ENCODE measurements at places on chromosomes 5 and 9.

DNA sequence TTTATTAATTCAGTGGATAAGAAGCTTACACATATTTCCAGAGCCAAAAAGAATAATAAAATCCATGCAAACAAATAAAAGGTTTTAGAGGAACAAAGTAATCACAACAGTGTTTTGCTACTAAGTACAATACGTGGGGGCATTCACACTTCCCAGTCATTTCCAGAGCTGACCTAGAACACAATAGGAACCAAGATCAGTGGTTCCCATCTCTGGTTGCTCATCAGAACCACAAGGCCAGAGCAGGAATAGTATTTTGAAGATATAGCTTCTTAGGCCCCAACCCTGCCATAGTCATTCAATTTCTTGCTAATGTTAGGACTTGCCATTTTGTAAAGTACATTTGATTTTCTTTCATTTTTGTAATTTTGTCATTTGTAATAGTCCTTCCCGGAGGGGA, 215.4 kb downstream of the NR3C1 start:
- no peak for DNase-seq

DNA sequence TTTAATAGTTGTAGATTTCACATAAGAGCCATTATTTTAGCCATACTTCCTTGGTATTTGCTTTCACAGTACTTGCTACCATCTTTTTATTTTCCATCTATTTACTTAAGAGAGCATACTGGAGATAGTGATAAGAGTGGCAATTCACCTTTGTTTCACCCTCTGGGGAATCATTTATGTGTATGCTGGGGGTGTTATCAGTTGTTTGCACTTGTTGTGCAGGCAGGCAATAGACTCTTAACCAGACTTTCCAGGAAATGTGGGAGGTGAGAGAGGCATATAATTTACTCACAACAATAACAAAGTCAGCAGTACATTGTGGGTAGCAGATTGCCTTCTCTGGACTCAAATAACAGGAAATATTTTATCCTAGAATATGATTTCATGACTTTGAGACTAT, 1018.3 kb downstream of the CDH12 start:
- DNase-seq, result no peak

GRCh38 chr5:124126504-124127217, 614.7 kb downstream of the CSNK1G3 start:
- DNase-seq, result no peak

DNA sequence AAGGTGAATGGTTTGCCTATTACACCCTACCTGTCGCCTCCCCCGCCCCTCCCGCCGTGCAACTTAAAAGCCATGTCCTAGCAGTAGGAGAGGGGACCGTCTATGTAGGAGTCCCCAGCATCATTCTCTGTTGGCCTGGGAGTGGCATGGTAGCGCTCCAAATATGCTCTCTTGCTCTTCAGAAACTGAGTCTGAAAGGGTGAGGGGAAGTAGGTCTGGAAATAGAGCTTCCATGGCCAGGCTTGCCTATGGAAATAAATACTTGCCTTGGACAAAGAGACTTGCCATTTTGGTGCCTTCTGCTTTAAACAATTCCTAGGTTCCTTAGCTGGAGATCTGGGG, 1.4 kb downstream of the RGS7BP start:
- DNase-seq, result peak; percentile 20

GRCh38 chr5:132495667-132496190, 5.2 kb upstream of the IRF1 start:
- DNase-seq, result peak; percentile 94

GRCh38 chr5:39400713-39401578, 23.8 kb downstream of the DAB2 start:
- no peak for DNase-seq

GRCh38 chr9:107630156-107630555, 140.6 kb upstream of the KLF4 start:
- DNase-seq, result no peak

GRCh38 chr5:80291761-80292160, 28.0 kb upstream of the SPZ1 start:
- DNase-seq, result no peak

DNA sequence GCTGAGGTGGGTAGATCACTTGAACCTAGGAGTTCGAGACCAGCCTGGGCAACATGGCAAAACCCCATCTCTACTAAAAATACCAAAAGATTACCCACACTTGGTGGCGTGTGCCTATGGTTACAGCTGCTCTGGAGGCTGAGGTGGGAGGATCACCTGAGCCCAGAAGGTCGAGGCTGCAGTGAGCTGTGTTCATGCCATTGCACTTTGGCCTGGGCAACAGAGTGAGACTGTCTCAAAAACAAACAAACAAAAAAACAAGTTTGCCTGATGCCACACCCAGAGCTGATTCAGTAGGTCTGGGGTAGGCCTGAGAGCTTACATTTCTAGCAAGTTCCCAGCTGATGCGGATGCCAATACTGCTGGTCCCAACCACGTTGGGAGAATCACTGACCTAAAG, 60.5 kb upstream of the HSPA9 start:
- DNase-seq, result no peak

DNA sequence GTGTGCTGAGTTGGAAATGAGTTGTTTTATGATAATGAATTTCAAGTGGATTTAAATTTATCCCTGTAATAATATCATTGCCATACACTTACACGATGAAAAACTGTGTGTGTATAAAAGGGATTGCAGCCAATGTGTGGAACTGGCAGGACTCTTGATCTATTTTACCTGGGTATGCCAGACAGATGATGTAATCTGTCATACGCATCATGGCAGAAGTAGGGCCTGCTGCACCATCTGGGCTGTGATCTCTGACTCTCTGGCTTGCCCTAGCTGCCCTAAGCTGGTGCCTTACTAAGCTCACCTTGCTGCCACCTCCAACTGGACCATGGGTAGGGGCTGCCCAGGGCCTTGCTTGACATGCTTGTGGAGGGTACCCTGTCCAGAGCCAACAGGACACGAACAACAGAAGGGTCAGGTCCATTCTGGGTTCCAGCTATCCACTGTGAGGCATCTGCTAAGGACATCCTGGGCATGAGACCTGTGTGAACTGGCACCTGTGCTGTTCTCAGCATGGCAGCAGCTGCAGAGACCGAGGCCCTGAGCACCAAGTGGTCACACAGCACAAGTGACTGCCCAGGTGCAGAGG, 184.2 kb downstream of the FSTL4 start:
- no peak for DNase-seq

DNA sequence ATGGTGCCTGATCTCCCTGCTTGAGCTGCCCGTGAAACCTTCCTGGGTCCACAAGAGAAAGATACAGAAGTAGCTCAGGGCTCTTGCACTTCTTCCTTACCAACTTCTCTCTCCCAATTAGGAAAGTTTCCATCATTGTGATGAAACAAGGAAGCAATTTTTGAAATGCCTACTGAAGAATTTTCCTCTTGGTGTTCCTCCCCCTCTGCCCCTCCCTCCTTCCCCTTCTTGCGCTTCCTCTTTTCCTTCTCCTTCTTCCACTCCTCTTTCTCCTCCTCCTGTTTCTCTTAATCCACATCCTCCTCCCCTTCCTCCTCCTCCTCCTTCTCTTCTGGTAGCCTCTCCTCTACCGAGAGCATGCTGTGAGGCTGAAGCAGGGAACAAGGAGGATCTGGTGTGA, 36.3 kb upstream of the OTULINL start:
- no peak for DNase-seq

GRCh38 chr5:57857696-57858095, 375.1 kb upstream of the ACTBL2 start:
- no peak for DNase-seq

- DNase-seq, result peak; percentile 4
Observed at GRCh38 chr5:171426680-171427079, 7.2 kb downstream of the FGF18 start.

GRCh38 chr5:168753691-168754254, 174.6 kb upstream of the PANK3 start:
- DNase-seq, result no peak

DNA sequence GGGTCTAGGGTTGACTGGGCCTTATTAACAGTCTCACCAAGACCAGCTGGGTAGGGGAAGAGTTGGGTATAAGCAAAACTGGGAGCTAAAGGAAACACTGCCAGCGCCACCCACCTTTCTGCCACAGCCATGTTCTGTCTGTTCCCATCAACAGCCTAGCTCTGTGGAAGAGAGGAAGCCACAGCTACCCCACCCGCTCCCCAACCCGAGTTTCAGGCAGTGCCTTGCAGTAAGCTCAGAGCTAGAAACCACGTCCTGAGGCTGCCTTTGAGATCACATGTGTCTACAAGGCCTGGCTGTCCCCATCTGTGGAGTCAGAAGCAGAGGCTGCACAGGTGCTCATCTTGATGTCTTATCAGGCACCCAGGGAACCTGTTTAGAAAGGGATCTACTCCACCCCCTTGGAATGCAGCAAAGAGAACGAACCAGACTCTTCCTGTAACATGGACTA, 15.3 kb downstream of the HNRNPH1 start:
- peak; percentile 50 for DNase-seq

DNA sequence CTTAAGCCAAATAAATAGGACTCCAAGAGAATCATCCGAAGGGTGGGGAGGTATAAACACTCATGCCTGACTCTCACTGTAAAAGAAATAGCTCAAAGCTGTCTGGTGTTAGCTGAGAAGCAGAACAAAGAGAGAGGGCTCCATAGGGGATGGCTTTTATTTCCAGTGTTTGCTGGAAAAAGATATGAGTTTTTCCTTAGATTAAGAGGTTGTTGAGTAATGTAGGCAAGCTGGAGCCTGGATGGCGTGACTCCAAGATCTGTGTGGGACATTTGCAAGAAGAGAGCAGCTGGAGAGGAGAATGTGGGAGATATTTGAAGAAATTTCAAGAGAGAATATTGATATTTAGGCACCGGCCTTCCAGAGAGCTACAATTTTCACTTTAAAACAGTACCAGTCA, 793.7 kb upstream of the RGMB start:
- DNase-seq, result peak; percentile 57

DNA sequence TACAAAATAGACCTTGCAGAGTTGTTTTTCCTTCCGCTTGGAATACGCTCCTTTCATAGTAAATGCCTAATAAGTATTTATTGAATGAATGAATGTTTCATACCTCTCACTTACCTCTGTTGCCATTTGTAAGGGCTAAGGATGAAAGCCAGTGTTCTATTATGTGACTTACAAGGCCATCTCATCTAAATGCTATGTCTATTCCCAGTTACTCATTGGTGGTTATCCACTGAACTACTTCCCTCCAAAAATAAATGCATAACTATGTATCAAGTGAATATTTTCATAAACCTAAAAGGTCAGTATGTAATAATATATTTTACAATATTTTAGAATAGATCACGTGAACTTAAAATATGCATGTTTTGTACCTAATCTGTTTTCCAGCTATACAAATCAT, 670.5 kb upstream of the RGMB start:
- no peak for DNase-seq

- peak; percentile 16 for DNase-seq
Observed at GRCh38 chr9:26205261-26205660, 527.0 kb upstream of the TUSC1 start.

DNA sequence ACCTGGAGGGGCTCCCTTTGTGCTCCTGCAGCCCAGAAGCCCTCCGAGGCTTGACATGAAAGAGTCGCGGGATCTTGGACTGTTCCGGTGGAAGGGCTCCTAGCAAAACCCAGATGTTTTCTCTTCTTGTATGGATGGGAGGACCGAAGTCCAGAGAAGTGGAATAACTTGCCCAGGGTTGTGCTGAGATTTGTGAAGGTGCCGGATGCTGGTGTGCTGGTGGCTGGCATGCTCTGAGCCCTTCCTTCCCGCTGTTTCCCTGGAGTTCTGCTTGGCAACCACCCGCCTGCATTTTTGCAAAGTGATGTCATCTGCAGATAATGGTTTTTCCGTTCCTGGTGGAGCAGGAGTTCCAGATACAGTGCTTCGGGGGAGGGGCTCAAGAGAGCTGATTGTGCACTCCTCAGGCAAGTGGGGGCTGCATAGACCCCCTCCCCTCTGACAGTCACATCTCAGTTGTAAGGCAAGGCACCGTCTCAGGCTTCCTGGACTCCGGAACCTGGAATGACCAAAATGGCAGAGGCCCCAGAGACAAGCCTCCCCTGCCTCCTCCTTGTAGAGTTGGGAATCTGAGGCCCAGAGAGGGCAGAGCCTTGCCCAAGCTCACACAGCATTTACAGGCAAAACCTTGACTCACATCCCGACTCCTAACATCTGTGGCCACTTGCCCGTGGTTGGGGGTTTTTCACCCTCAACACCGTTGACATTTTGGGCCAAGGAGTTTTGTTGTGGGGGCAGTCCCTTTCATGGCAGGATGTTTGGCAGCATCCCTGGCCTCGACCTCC, 157.0 kb downstream of the RGS3 start:
- DNase-seq, result peak; percentile 87
